ENCODE measurements at places on chromosomes 5 and 9.

DNA sequence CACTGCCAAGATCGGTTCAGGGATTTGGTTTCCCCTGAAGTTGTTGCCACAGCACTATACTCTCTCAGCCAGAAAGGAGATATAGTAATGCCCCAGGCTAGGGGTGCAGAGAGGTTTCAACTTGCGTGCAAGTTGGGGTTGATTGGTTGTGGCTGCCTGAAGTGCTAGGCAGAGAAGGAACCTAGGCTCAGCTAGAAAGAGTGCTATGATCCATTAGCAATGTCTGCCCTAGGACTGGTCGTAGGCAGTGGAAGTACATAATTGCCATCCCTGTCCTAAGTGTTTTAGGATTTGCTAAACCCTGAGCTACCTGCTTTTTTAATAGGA is 136.6 kb upstream of the SMIM23 start:
- DNase-seq, result no peak

GRCh38 chr9:731474-731873 is 110.0 kb upstream of the DMRT1 start:
- no peak for DNase-seq

GRCh38 chr9:128125580-128126354 is 1.8 kb downstream of the PTGES2 start:
- no peak for DNase-seq

GRCh38 chr9:121207371-121207940 is 5.8 kb upstream of the RAB14 start:
- no peak for DNase-seq

DNA sequence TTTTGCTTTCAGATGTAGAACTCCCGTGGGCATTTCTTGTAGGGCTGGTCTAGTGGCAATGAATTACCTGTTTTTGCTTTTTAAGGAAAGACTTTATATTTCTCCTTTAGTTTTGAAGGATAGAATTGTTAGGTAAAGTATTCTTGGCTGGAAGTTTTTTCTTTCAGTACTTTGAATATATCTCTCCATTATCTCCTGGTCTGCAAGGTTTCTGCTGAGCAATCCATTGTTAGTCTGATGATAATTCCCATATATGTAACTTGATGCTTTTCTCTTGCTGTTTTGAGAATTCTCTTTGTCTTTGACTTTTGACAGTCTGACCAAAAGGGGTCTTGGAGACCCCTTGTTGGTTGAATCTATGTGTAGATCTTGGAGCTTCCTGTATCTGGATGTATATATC is 198.1 kb downstream of the TMEM167A start:
- DNase-seq, result no peak

DNA sequence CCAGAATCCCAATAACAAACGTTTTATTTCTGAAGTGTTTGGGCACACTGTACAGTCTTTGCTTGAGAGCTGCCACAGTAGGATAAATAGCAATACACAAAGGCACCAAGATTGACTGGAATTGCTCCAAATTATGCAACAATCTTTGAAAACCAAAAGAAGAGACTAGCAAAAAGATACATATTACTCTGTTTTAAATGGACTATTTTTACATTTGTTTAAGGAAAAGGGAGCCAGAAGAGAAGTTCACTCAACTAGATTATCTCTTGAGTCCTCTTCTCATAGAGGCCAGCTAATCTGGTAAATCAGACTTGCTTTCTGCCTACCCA is 385.0 kb upstream of the SLC30A5 start:
- no peak for DNase-seq

DNA sequence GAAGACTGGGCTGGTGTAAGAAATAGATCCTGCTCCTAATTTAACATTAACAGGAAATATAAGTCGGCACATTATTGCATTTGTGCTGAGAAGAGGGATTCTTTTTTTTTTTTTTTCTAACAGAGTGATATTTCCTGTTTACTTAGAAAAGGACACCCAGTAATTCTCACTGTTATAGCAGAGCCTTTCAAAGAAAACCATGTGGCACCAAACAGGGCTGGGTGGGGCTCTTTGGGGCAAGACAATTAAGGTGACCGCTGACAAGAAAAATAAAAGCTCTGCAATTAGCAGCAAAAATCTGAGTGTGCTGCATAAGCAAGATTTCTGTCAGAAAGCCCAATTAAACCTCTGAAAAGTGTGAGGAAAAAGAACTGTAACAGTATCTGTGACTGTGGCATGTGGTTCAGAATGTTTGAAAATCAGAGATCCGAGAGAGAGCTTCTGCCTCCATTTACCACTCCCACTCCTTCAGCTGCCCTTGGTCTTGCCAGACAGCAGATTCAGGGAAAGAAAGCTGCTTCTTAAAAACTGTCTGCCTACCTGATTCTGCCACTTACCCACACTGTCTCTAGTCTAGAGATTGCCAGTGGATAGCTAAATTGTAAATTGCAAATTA is 77.1 kb upstream of the IQGAP2 start:
- no peak for DNase-seq

DNA sequence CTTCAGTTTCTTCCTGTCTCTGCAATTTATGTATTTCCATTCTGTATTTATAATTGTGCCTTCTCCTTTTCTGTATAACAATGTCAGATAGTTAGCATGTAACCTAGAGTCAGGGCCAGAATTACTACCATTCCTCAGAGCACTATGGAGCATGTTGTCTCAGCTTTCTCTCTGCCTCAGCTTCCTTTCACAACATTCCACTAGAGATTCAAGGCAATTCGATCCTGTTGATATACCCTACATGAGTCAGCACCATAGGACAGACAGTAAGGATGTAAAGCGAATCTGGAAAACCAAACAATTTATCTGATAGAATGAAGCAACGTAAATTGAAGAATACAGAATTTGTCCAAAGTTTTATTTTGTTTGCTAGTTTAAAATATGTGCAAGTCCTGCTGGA is 728.3 kb upstream of the SEMA6A start:
- DNase-seq, result no peak

DNA sequence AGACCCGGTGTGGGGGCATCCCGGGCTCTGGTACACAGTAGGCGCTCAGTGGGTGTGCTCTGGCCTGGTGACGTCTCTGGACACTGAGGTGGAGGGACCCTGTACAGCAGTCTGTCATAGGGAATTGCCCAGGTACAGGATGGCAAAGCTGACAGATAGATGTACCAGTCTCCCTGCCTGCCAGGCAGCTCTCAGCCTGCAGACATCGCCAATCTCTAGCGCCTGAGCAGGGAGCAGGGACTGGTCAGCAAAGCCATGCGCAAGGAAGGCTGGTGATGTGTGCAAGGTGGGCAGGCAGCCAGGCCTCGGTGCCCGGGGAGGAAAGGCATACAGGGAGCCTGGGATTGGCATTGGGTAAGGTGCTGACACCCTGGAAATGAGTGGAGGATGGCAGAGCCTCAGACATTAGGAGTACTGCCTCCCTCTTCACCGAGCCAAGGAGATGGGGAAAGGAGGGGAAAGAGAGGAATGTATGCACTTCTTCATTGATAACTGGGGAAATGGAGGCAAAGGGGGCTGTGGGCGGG is 33.9 kb upstream of the BRD3 start:
- DNase-seq, result no peak

GRCh38 chr9:116361547-116361946 is 208.0 kb downstream of the PAPPA start:
- no peak for DNase-seq

DNA sequence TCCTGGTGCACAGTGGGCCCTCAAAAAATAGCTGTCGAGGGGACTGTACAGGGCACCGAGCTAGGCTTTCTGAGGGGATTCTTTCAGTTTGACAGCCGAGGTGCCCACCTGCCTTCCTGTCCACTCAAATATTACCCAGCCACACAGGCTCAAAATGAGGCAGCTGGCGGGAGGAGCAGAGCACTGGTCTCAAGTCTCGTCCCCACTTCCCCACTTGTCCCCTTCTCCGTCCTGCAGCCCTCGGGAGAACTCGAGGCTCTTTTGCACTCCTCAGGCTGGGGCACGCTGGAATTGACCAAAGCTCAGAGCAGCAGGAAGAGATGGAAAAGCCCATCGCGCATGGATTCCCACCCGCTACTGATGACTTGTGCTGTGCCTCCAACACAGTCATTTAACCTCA is 185.2 kb downstream of the HSPA4 start:
- no peak for DNase-seq

DNA sequence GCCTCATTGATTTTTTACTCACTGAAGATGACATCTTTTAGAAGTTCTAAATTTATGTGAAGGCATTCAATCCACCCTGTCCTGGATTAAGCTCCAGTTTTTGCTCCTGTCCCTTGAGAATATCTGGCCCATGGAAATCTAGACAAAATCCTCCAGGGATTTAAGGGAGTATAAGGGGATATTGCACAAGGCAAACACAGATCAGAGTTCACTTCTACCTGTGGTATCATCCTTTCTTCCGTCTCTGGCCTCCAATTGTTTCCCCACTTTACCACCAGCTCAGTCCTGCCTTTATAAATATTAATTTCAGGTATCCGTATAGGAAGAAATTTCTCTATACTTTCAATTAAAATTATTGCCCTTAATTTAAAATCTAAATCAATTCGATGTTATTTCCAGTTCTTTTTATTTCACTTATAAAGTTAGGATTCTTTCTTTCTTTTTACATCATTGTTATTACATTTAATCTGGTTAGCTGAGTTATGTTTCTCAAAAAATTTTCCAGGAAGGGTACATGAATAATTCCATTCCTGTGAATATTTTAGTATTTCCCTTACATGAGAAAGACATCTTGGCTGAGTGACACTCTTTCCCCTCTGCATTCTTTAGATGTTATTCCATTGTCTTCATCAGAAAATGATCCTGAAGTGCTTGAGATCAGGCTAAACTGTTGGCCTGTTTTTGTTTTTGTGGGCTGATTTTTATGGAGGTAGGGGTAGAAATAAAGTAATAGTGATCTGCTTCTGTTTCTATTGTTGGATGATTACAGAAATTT is 194.3 kb upstream of the MAP3K1 start:
- DNase-seq, result no peak

DNA sequence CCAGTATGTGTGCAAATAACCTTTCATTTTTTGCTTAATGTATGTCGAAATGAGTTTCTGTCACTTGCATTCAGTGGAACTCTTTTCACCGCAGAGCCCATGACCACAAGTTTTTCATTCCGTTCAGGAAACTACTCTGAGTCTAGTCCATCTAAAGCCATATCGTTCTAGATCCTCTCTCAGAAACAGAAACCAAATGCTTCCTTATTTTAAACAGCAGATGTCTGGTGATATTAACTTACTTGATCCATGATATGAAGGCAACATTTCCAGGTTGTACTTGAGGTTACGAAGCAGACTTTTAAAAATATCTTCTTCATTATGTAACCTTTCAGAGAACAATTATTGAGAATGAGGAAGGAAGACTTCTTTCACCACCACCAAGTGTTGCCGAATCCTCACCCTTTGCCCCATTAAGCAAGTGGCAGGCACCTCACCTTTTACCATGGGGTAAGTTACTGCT is 72.4 kb upstream of the GNAQ start:
- no peak for DNase-seq

- no peak for DNase-seq
Measured at GRCh38 chr9:3359048-3359692, 166.6 kb downstream of the RFX3 start.

GRCh38 chr9:28207657-28208056 is 634.4 kb upstream of the C9orf72 start:
- DNase-seq, result no peak
